ENCODE measurements at places on chromosomes 2 and 18. TPM values are rescaled to one million over a fixed set of nuclear protein-coding genes. Genes with fewer than 3 reads are reported as not detected.

GNAL gene
- 0.12 TPM for total RNA-seq

EVA1A gene
- not detected for total RNA-seq

ZDBF2 gene
- 18.7 TPM for total RNA-seq

SOX11 gene
- total RNA-seq: not detected

CHRNG gene
- total RNA-seq: not detected

DUSP19 gene
- total RNA-seq: 2.0 TPM
